ENCODE measurements at places on chromosomes 3 and 15.

DNA sequence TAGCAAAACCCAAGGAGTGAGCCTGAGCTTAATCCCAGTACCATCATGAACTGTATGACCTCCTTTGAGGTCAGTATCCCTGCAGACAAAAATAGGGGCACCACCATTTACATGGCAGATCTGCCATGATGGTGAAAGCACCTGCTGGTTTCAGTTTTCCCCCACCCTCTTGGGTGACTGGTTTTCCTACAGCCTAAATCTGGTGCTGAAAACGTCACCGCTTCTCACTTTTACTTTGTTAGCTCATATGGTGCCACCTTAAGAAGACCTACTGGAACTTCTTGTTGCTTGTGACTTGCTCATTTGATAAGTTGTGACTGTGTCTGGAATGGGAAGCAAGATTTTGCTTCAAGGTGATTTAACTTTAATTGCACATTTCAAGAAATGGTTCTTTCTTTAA, 5.1 kb downstream of the PPP1R2 start:
- DNase-seq, result peak; percentile 68

DNA sequence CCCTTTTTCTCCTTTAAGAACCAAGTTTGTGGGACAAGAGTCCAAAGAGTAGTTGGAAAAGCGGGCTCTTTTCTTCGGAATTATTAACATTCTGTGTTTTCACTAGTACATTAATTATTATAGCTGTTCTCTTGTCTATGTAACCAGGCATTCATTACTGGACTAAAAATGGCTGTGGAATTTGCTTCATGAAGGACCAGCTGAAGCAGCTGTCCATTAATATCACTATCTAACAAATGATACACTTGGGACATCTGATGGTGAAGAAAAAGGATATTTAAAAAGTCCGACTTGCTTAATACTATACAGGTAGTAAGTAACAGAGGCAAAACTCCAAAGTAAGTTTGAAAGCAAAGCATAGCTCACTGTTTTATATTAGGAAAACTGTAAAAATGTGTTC, 728.9 kb upstream of the DPPA4 start:
- no peak for DNase-seq

GRCh38 chr15:75107908-75108838, 84.8 kb downstream of the PPCDC start:
- DNase-seq, result peak; percentile 84

- DNase-seq, result no peak
Measured at GRCh38 chr3:116445311-116445841, at the start of gene LSAMP. Gene LSAMP, minus strand, starts transcription at chr3:116445487.
